NCI-H1436 treated with DMSO at 0.1 percent for 48 hours (cell line): ENCODE measurements at places on chromosomes 12 and 14.

DNA sequence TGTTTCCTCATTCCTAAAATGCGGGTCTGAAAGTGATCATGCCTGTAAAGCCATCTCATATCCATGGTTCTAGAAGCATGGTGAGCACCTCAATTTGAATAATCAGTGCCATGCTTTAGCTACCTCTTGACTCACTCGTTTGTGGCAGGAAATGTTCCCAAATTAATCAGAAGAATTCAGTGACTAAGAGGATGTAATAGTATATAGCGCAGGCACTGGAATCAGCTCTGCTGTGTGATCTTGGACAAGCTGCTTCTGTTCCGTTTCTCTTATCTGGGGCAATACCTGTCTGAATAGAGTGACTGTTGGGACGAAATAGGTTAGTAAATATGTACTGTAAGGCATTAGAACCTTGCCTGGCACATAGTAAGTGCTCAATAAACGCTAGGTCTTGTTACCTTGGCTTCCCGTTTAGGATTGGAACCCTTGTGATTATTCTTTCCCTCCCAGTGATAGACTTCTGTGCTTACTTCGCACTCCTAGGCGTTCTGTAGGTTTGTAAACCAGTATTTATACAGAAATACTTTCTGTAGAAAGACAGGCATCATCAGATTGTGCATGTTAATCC lies 820 bp upstream of the SMAGP start:
- no peak for DNase-seq

DNA sequence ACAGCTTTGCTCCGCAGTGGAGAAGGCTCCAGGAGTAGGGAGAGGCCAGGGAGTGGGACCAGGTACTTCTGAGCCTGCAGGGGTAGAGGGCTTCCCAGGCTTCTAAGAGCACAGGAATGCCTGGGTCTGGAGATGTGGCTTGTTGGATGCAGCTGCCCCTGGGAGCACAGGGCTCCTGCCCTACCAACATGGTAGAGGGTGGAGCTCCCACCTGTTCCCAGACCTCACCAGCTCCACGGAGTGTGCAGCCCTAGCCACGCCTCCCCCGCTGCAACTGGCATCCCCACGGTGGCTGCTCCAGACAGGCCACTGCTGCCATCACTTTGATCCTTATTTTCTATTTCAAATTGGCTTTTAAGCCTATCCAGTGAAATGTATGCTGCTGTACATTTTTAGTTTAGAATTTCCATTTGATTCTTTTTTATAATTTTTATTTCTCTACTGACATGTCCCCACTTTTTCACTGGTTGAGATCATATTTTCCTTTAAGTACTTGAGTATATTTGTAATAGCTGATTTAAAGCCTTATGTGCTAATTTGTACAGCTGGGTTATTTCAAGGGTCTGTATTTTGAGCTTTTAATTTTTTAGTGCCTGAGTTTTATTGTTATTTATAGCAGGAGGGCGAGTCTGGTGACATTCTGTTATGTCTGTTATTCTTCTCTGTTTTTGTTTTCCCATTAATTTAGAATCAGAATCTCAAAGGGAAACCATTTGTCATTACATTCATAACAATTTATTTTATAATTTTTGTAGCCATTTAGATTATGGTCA lies 78.0 kb downstream of the DERA start:
- DNase-seq: no peak

DNA sequence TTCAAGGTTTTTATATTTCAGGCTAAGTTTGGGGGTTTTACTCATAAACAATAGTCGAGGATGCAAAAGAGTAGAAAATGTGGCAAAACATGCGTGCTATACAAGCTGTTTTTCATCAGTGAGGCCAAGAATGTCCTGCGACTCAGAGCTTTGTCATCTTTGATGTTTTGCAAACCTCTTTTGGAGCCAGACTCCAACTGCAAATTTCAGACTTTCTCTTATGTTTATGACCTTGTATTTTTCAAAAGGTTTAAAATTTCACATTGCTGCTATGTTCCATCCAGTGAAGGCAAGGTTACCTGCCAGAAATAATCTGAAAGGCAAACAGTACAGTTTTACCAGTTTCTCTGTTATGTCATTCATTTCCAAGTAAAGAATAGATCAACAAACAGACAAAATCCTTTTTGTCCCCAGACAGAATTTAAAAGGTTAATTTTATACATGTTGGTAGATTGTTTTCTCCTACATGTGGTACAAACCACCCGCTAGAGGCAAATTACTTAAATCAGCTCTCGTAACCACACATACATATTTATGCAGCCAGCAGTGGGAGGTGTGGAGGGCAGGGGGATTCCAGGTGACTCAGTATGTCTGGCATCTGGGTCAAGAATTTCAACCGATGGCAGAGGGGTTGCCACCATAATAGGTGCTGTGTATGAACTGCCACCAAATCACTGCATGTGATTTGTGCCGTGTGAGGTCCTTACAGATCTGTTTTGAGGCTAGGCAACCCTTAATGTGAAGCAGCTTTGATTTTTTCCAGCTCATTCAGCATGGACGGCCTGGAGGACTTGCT lies 119.8 kb upstream of the CPM start:
- DNase-seq: no peak

DNA sequence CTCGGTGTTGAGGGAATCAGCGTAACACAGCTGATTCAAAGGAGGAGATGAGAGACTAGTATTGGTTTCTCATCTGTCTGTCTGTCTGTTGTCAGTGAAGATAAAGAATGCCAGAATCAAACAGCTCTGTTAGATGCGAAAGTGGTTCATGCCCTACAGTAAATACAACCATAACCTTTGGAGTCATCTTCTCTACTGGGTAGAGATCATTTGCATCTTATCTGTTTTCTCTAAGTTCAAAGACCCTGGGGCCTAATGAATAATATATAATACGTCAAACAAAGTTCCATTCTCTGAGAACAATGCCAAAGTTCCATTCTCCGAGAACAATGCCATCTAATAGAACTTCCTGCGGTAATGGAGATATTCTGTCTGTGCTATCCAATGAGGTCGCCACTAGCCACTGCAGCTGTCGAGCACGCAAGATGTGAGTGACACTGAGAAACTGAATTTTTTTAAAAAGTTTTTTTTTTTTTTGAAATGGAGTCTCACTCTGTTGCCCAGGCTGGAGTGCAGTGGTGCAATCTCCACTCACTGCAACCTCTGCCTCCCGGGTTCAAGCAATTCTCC lies 6.6 kb downstream of the IL31 start:
- no peak for DNase-seq

DNA sequence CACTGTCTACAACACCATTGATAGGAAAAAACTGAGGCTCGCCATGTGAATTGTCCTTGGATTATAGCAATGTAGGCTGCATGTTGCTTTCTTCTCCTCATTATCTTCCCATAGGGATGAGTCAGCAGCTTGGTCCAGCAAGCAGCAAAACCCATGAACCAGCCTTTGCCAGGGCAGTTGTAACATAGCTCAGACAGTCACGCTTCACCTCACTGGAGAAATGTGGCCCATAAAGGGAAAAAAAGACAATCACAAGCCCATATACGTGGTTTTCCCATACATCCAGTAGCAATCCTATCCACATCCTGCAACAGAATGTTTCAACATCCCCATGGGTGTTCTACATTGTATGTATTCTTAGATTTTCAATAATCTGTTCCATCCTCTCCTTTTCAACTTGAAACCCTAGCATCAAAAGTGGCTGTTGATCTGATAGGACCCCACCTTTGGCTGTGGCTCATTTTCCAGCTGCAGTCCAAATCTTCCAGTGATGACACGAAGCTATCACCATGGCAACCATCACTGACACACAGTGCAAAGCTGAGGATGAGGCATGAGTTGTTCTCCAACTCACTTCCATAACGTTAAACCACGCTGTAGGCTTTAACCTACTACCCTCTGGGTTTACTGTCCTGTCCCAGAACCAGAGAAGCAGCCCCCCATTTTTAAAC lies 34.0 kb downstream of the GRIN2B start:
- no peak for DNase-seq

DNA sequence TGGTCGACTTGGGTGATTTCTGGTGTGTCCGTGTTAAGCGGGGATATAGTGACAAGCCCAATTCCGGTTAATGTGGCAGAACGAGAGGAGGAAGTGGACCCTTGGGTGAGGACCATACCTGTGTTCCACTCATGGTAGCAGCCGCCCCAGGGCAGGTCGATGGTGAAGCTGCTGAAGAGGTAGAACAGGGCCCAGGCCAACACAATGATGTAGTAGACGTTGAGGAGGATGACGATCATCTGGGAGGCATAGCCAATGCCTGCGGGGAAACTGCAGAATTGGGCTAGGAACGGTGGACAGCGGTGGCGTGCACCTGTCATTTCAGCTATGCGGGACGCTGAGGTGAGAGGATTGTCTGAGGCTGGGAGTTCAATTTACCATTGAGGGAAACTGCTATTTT lies 20.1 kb downstream of the SLC6A13 start:
- no peak for DNase-seq

- DNase-seq: no peak
Measured at GRCh38 chr12:96414637-96415036, 14.4 kb upstream of the CDK17 start.

DNA sequence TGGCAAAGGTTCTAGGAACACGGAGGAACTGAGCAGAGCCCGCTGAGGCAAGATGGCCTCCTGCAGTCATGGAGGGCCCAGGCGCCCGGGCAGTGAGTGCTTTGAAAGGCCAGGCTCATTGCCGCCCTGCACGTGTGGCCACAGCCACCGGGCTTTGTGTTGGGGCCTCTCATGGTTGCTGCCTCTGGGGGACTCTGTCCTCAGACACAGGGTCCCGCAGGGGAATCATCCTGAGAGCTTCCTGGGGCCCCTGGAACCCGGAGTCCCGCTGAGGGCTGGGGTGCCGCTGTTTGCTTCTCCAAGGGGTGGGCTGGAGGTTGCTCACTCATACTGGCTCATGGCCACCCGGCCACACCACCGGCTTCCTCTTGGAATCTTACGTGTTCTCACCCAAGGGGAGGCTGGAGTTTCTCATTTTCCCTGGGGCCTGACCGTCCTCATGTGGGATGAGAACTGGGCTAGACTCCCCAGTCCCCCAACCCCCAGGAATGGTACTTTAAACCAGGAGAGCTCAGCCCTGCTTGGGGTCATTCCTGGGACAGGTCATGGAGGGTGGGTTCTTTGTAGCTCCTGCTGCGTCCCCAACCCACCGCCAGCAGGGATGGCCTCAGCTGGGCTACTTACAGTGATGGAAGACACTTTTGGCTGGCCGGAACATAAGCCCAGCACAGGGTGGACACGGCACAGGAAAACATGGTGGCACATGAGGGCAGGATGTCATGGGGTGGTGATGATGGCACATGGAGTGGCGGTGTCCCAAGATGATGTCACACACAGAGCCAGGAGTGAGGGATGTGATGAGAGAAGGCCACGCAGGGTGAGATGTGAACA lies 21.1 kb upstream of the LRTM2 start:
- no peak for DNase-seq

DNA sequence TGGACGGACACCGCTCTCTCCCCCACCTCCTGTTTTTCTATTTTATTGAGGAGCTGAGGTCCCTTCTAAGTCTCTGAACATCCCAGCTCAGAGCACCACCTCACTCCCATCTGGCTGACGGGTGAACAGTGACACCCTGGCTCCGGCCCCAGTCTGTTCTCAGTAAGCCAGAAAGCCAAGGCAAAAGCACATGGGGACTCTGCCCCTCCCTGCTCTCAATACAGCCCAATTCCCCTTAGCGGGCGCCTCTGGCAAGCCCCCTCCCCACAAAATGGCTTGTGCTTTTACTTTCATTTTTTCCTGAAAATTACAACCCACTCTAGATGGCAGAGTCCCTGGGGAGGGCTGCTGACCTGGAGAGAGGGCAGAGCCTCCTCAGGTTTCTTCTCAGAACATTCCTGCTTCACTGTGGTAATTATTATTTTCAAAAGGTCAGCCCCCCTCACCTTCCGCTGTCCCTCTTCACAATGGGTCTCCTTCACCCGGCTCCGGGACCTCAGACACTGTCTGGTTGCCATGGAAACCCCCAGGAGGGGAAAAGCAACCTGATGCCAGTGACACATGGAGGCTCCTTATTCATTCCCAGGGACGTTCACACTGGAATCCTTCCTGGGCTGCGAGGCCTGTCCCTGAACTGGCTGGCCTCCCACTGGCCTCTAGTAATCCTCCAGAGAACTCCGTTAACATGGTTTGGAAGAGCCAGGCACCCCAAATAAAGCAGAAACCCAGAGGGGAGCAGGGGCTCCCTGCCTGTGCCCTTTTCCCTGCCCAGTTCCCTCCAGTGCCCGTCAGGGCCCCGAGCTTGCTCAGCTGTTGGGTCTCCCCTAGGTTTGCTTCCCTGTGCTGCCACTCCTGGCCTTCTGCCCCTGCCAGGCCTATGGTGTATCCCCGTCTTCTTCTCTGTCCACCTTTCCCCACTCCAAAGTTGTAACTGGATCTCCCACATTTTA lies 15.9 kb downstream of the COL2A1 start:
- no peak for DNase-seq

GRCh38 chr12:20492251-20492760 lies 124.0 kb downstream of the PDE3A start:
- DNase-seq: no peak

DNA sequence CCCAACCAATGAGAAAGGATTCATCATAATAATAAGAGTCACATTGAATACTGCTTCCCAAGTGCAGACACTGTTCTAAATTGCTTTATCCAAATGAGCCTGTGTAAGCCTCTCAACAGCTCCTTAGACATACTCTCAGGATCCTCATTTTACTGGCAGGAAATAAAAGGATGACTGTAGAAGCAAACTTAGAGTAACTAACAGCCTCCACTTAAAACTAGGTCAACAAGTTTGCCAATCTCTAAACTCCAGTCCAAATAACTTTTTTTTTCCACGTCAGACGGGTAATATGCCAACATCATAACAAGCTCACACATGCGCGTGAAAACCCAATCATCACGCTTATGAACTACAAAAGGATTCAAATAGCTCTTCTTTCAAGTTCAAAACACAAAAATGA lies 15.3 kb upstream of the DPF3 start:
- DNase-seq: no peak

- peak; percentile 82 for DNase-seq
Measured at GRCh38 chr12:66739940-66740651, 61.2 kb upstream of the GRIP1 start.

- no peak for DNase-seq
Measured at GRCh38 chr12:25328072-25328712, 77.5 kb upstream of the KRAS start.

DNA sequence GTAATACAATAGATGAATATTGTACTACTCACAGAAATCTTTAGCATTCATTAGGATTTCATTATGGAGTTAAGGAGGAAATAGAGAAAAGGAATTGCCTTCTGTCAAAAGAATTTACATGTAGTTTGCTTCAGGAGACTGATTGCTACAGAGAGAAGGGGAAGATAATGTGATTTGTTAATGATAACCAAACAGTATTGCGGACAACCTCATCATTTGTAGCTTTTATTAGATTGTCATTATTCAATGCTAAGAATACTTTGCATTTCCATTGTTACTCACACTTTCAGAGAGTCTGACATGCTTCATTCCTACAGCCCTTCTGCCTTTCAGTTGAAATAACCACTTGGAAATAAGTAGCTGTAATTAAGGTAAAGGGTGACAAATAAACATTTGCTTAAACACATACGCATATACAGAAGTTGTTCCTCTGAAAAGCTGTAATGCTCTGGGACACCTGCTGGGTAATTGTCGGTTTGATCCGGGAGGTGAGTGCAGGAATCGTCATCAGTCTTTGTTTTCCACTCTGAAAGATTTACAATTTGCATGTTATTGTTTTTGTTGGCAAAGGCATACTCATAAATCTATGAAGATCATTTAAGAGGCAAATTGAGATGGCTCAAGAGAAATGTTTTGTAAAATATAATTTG lies 600.2 kb downstream of the TRHDE start:
- no peak for DNase-seq
